ENCODE measurements at places on chromosomes 7 and 10. TPM values are rescaled to one million over a fixed set of nuclear protein-coding genes. Genes with fewer than 3 reads are reported as not detected.

GRCh38 chr10:109892117-109892516 is 31.2 kb downstream of the XPNPEP1 start:
- peak; percentile 30 for ATAC-seq

GRCh38 chr7:50632561-50633413 is 67.6 kb upstream of the DDC start:
- peak; percentile 75 for ATAC-seq

RNF148 gene
- not detected for total RNA-seq

DNA sequence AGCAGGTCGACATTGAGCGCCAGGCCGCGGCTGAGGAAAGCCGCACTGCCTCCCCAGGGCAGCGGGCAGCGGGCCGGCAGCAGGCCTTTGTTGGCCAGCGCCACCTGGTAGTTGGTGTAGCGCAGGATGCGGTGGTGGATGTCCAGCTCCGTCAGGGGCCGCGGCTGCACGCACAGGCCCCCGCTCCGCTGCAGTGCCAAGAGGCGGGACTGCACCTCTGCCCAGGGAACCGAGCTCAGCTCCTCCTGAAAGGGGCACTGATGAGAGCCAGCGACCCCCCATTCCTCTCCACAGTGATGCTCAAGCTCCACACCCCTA is 5.2 kb downstream of the ATG9B start:
- no peak for ATAC-seq

DNA sequence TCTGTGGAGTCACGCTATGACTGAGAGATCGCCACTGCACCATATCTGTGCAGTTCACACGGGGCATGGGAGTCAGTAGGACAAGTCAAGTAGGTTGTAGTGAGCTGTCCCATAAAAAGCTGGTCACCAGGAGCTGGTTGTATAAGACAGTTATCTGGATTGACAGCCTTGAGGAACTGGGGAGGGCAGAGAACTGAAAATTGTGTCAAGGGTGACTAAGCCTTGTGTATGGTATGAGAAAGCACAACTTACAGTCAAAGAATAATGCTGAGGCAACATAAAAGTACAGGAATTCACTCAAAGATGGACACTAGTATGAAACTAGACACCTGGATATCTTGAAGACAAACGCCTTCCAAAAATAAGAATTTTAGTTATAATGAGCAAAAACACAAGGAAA is 564.9 kb downstream of the POM121L12 start:
- no peak for ATAC-seq

DNA sequence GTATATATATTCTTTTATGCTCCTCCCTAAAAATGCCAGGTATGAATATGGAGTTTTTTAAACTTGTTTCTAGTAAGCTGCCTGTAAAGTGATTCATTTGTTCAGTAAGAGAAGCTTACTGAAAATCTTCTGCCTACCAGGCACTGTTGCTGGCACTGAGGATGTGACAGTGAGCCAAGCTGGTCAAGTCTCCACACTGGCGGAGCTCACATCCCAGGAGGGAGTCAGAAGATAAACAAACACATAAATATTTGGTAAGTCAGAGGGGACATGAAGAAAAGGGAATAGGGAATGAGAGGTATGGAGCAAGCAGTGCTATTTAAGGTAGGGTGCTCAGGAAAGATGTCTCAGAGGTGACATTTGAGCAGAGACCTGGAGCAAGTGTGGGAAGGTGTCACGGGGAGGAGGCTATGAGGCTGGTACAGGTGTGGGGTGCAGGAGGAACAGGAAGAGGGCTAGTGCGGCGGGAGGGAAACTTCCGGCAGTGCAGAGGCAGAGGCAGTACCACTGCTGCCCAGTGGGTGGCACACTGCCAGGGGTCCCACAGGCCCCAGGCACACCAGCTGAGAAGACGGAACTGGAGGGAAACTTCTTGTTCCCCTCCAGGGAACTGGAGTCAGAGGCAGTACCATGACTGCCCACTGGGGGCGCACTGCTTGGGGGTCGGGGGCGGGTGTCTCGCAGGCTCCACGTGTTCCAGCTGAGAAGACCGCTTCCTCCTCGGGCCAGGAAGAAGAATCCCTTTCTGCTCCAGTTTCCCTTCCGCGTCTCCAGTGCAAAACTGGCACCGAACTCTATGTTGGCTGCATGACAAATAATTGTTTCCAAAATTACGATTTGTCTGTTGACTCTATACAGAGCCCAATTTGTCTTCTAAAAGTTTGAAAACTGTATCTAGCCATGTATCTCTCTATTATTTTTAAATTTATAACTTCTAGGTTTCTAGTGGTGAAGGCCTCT is 161.0 kb downstream of the TEX36 start:
- ATAC-seq = no peak

BHLHA15 gene
- 0.76 TPM for total RNA-seq

- ATAC-seq = no peak
Observed at GRCh38 chr10:86579883-86580520, 58.4 kb upstream of the WAPL start.

GRCh38 chr7:128755075-128755818 is 16.1 kb downstream of the CALU start:
- no peak for ATAC-seq

- ATAC-seq = peak; percentile 92
Observed at GRCh38 chr7:101085162-101085964, at the start of gene TRIM56. Gene TRIM56 (plus strand): TSS chr7:101085481. CDS start chr7:101087313, 1,832 bp downstream.

CPVL gene
- total RNA-seq = 5.0 TPM

DNA sequence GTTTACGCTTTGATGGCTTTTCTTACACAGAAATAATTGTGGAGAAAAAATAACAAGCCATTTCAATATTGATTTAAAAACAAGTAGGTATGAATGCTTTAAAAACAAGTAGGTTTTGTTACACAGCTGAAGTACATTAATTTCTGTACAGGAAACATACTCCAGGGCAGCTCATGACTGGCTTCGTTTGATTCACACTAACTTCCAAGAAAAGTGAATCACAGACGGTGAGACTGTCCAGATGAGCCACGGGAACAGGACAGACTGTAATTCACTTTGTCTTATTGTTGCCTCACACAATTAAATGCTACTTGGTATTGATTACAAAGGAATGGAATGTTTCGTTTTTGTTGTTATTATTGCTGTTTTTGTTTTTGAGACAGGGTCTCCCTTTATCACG is 26.6 kb upstream of the SNX10 start:
- ATAC-seq = no peak

- ATAC-seq = peak; percentile 42
Observed at GRCh38 chr10:99983280-99983988, 26.3 kb downstream of the DNMBP start.

PNLIPRP3 gene
- 1.2 TPM for total RNA-seq

GRCh38 chr10:121112579-121113384 is 261.6 kb downstream of the WDR11 start:
- ATAC-seq = no peak
